ENCODE measurements at places on chromosomes 3 and 15.
A peak's percentile ranks its signal among the peaks of the same experiment; 100 is the strongest.

- DNase-seq = no peak
These were observed 930.6 kb upstream of the SEMA6D start for GRCh38 chr15:46786590-46787285.

DNA sequence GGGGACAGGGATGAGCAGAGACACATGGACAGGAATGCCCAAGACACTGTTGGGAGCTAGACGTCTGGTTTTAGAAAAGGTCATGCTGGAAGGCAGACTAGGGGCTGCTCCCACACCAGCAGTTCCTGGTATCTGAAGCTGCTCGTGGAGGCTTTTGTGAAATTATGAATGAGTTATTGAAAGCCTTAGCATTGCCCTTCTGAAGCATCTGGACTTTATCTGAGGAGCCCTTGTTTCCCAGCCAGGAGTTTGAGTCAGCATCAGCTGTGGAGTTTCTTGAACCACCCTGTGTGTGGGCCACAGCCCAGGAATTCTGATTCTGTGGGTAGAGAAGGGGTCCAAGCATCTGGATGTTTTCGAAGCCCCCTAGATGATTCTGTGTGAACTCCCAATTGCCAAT lies 258.7 kb downstream of the SLCO3A1 start:
- DNase-seq = no peak

GRCh38 chr3:169173231-169173630 lies 490.3 kb downstream of the MECOM start:
- DNase-seq = no peak

DNA sequence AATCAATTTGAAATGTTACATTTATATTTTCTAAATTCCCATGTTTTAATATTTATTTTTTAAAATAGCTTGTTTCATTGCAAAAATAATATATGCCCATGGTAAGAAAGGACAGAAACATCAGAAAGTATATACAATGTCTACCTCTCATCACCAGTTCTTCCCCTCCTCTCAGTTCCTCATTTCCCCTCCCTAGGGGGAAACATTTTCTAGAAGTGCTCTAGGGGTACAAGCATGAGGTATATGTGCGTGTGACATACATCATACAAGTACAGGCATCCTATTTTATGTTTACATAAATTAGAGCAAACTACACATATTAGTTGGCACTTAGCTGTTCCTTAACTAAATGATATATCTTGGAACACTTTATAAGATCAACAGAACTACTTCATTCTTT lies 189.3 kb upstream of the VEPH1 start:
- DNase-seq = no peak

GRCh38 chr3:53496984-53497383 lies 2.6 kb downstream of the CACNA1D start:
- DNase-seq = no peak

DNA sequence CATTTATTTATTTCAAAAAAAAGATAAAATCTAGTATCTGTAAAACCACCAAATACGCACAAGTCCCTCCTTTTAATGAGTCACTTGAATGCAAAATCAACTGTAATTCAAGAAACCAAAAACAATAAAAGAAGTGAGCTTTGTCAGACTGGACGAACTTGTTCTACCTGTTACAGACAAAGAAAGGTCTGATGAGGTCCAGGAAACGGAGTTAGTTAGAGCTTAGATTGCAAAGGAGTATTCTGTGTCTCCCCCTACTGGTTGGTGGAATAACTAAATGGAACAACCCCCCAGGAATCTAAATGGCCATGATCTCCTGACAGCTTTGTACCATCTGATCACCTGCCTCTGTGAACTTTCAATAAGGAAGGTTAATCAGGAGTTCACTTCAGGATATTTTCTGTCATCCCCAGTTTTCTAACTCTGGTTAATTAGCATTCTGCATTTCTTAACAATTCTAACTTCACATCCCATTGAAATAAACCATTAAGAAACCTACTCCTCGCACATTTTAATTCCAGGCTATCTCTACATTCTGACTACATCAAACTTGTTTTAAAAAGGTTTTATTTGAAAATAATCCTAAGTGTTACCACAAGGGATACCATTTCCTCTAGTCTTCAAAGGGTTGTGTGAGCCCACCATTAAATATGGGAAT lies 333.0 kb upstream of the SATB1 start:
- DNase-seq = peak; percentile 1

DNA sequence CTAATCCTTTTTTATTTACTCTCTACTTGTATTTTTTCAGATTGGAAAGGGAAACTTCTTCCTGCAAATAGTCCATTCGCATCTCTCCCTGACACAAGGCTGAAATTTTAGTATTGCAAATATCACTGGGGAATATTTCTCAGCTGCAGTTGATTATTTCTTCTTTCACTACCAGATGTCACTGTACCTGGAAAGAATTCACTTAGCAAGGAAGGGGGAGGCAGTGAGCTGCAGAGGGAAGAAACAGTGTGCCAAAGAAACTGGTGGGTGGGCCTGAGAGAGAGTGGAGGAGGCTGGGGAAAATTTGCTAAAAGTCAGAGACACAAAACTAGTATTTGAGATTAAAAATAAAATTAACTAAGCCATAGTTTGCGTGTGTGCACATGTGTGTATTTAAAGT lies 142.3 kb upstream of the STT3B start:
- DNase-seq = no peak

- peak; percentile 14 for DNase-seq
These were observed 71.8 kb downstream of the SYNPR start for GRCh38 chr3:63349583-63350573.
